Naive thymus-derived CD4-positive, alpha-beta T cell (primary cell): ENCODE measurements at places on chromosomes 4 and X.

- no peak overlapping the region for H3K27ac ChIP-seq
- no peaks in the 10 kb centered on the region for H3K36me3 ChIP-seq
Measured at GRCh38 chrX:71256856-71257255, 2.9 kb upstream of the ZMYM3 start.

DNA sequence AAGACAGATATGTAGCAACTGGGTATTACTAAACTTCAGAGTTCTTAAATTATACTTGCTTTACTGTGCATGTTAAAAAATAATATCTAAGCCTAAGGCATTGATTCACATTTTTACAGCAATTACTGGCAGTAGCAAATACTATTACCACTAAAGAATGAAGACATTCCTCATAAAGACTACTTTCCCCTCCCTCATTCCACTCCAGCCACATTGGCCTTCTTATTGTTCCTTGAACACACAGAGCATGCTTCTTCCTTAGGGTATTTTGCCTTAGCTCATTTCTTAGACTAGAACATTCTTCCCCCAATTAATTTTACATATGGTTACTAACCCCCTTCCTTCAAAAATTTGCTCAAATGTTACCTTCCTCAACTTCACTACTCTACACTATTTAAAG lies 717.0 kb downstream of the CCSER1 start:
- no peaks in the 10 kb centered on the region for H3K36me3 ChIP-seq
- H3K27me3 ChIP-seq: no peaks in the 10 kb centered on the region
- H3K27ac ChIP-seq: no peak overlapping the region
- H3K4me1 ChIP-seq: no peaks in the 10 kb centered on the region

- peaks cover 5% of the 10 kb centered on the region for H3K4me1 ChIP-seq
- no peaks in the 10 kb centered on the region for H3K36me3 ChIP-seq
- H3K27ac ChIP-seq: peak overlapping the region; percentile 54
- peak; percentile 4 for DNase-seq
- no peaks in the 10 kb centered on the region for H3K27me3 ChIP-seq
- peak overlapping the region; percentile 86 for H3K4me3 ChIP-seq
Measured at GRCh38 chr4:142845293-142846107, 601 bp downstream of the INPP4B start.

DNA sequence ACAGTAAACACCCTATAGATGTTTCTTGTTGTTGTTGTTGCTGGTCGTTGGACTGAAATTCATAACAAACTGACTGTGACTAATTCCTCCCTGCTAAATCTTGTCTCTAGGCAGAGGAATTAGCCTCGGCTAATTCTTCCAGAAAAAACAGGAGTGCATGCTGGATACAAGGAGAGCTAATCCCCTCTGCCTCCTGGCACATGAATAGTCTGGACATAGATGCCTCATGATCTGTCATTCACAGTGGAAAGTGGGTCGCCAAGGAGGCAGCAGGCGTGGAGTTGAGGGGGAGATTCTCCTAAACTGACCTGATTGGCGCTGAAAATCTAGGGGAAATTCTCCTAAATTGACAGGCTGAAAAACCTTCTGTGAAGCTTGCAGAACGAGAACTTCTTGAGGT lies 220.1 kb downstream of the DCTD start:
- H3K36me3 ChIP-seq: no peaks in the 10 kb centered on the region
- no peaks in the 10 kb centered on the region for H3K4me1 ChIP-seq
- no peak overlapping the region for H3K4me3 ChIP-seq
- H3K27ac ChIP-seq: no peak overlapping the region

GRCh38 chr4:24470666-24471485 lies 113.5 kb downstream of the DHX15 start:
- no peaks in the 10 kb centered on the region for H3K27me3 ChIP-seq
- peaks cover 6% of the 10 kb centered on the region for H3K4me1 ChIP-seq
- peak overlapping the region; percentile 41 for H3K4me3 ChIP-seq
- peak; percentile 58 for DNase-seq
- H3K36me3 ChIP-seq: no peaks in the 10 kb centered on the region
- no peak overlapping the region for H3K27ac ChIP-seq

DNA sequence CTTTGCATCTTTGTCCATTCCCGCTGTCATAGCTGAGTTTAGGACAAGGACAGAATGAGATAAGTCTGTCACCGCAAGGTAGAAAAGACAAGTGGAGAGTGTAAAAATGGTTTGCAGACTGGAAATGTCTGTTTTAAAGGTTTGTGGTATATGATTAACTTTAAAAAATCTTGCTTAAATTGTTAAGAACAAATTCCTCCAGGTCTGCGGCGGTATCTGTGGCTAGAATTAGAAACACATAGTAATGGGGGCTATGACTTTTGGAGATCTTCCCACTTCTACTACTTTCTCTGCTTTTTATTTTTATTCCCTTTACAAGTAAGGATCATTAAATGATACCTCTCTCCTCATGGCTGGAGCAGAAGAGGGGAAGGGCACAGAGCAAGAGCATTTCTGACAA lies 92.2 kb downstream of the MID1IP1 start:
- no peaks in the 10 kb centered on the region for H3K27me3 ChIP-seq
- peaks cover 6% of the 10 kb centered on the region for H3K4me1 ChIP-seq
- H3K36me3 ChIP-seq: no peaks in the 10 kb centered on the region

GRCh38 chrX:9072281-9072680 lies 38.4 kb upstream of the FAM9B start:
- no peak for DNase-seq
- H3K27me3 ChIP-seq: no peaks in the 10 kb centered on the region
- no peaks in the 10 kb centered on the region for H3K4me1 ChIP-seq
- no peaks in the 10 kb centered on the region for H3K36me3 ChIP-seq
- H3K27ac ChIP-seq: no peak overlapping the region
- H3K4me3 ChIP-seq: no peak overlapping the region

GRCh38 chrX:10120331-10120730 lies 36.4 kb upstream of the CLCN4 start:
- H3K4me3 ChIP-seq: no peak overlapping the region
- no peak overlapping the region for H3K27ac ChIP-seq
- no peak for DNase-seq

GRCh38 chrX:122196343-122196742 lies 987.7 kb upstream of the GRIA3 start:
- no peaks in the 10 kb centered on the region for H3K36me3 ChIP-seq
- no peak for DNase-seq
- H3K27ac ChIP-seq: no peak overlapping the region
- no peaks in the 10 kb centered on the region for H3K27me3 ChIP-seq

DNA sequence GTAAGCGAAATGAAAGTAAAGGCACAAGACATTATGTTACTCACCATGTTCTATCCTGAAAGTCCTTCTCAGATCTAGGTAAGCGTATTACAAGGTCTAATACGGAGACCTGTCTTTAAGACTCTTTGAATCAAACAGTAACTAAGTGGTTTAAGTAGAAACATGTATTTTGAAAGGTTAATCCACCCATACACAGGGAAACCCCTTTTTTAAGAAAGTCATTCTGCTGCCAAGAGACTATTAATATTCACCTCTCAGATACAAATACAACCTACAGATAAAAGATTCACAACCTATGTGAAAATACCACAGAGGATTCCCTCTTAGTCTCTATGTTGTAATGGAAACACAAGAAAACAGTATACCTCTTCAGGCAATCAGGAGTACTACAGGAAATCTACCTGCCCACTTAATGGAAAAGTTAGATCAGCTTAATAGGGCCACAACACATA lies 63.2 kb upstream of the TNIP3 start:
- peak overlapping the region; percentile 34 for H3K4me3 ChIP-seq
- no peaks in the 10 kb centered on the region for H3K27me3 ChIP-seq
- DNase-seq: no peak
- peaks cover 11% of the 10 kb centered on the region for H3K4me1 ChIP-seq

- H3K27ac ChIP-seq: no peak overlapping the region
- DNase-seq: no peak
- H3K4me3 ChIP-seq: no peak overlapping the region
Measured at GRCh38 chrX:139204898-139205667, 325.5 kb upstream of the F9 start.

DNA sequence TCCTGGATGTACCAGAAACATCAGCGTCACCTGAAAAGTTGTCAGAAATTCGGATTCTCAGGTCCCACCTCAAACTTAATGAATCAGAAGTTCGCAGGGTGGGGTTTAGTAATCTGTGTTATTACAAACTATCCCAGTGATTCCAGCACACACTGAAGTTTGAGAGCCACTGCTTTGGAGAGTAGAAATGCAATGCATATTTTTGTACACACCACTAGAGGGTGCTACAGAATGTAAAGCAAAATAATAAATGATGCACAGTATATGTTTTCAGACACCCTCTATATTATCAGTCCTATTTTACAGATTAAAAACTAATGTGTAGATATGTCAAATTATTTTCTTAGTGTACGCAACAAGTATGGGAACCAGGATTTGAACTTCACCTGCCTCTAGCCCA lies 2.4 kb upstream of the MORF4L2 start:
- H3K36me3 ChIP-seq: peaks cover 4% of the 10 kb centered on the region
- H3K27ac ChIP-seq: no peak overlapping the region
- DNase-seq: no peak
- H3K4me1 ChIP-seq: peaks cover 4% of the 10 kb centered on the region
- no peak overlapping the region for H3K4me3 ChIP-seq
- no peaks in the 10 kb centered on the region for H3K27me3 ChIP-seq

DNA sequence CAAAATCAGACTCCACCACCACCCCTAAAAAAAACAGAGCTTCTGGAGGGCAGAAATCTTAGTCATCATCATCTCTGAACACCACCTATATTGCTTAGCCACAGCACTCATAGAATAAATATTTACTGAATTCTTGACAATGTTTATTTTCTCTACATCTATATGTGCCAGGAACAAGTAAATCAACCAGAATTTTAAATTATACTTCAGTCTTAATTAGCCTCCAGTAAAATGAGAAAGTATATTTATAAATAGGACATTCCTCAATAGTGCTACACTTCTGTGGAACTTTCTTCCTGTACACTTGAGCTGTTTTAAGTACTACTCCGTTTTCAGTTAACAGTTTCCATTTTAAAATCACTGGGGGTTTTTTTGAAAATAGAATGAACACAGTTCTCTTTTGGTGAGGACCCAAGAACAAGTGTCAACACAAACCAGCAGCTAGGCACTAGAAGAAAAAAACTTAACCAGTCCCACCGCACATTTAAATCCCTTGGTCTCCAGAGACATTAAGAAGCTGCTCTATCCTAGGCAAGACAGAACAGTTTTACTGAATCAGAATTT lies 25.5 kb downstream of the SMIM14 start:
- H3K4me1 ChIP-seq: no peaks in the 10 kb centered on the region
- no peak overlapping the region for H3K27ac ChIP-seq
- no peak overlapping the region for H3K4me3 ChIP-seq
- no peaks in the 10 kb centered on the region for H3K27me3 ChIP-seq

GRCh38 chrX:136780763-136781162 lies at the start of gene ARHGEF6:
ARHGEF6 (minus strand) TSS chrX:136780932; CDS start chrX:136780882, 50 bp downstream.
- peak within 1 kb of the TSS; percentile 77 for H3K4me3 ChIP-seq
- H3K27me3 ChIP-seq: no peaks in the 10 kb centered on the region
- H3K36me3 ChIP-seq: no peaks in the 10 kb centered on the region
- H3K27ac ChIP-seq: peak within 1 kb of the TSS; percentile 80
- DNase-seq: peak; percentile 44

DNA sequence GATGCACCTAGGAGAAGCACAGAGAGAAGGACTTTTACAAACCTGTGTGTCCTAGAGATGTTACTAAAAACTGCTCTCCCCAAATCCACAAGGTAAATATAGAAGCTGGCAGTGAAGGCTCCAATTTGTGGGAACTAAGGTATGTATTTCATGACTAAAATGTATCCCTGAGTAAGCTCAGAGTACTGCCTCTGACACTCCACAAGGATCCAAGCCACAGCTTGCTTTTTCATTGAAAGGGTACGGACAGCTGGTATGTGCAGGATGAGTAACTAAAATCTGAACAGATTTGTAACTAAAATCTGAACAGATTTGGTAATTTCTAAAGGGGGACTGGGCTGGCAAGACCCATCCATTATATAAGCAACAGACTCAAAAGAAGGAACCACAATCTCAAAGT lies 187.6 kb downstream of the DCLK2 start:
- peaks cover 3% of the 10 kb centered on the region for H3K36me3 ChIP-seq
- no peak for DNase-seq
- H3K4me1 ChIP-seq: no peaks in the 10 kb centered on the region
- H3K27ac ChIP-seq: no peak overlapping the region
- no peaks in the 10 kb centered on the region for H3K27me3 ChIP-seq

DNA sequence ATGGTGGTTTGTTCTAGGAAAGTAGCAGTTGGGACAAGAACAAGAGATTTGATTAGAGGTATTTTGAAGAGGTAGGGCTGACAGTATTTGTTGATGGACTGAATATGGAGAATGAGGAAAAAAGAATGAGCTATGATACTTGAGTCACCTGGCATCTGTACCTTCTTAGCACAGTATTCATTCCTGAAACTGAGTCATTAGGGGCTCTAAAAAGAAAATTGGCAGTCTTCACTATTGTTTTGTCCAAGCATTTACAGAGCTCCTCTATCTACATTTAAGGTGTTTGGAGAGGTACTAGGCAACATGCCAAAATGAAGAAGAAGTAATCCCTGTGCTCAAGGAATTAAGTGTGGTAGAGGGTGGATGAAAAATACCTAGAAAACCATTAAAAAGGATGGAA lies 165.8 kb downstream of the SHROOM4 start:
- H3K27ac ChIP-seq: no peak overlapping the region
- no peak overlapping the region for H3K4me3 ChIP-seq
- H3K27me3 ChIP-seq: no peaks in the 10 kb centered on the region
- H3K4me1 ChIP-seq: no peaks in the 10 kb centered on the region
- no peak for DNase-seq

- H3K36me3 ChIP-seq: no peaks in the 10 kb centered on the region
- no peaks in the 10 kb centered on the region for H3K27me3 ChIP-seq
- no peak overlapping the region for H3K4me3 ChIP-seq
Measured at GRCh38 chrX:120428309-120428708, 40.8 kb downstream of the LAMP2 start.

GRCh38 chr4:96703265-96703664 lies 863.4 kb downstream of the PDHA2 start:
- no peaks in the 10 kb centered on the region for H3K36me3 ChIP-seq
- H3K27ac ChIP-seq: no peak overlapping the region
- no peak for DNase-seq

GRCh38 chr4:3364634-3365314 lies 72.0 kb downstream of the RGS12 start:
- H3K4me1 ChIP-seq: peaks cover 11% of the 10 kb centered on the region
- no peak overlapping the region for H3K4me3 ChIP-seq
- H3K27me3 ChIP-seq: no peaks in the 10 kb centered on the region
- no peak overlapping the region for H3K27ac ChIP-seq
- DNase-seq: no peak

- H3K4me3 ChIP-seq: no peak overlapping the region
- DNase-seq: no peak
- no peak overlapping the region for H3K27ac ChIP-seq
- H3K27me3 ChIP-seq: no peaks in the 10 kb centered on the region
- no peaks in the 10 kb centered on the region for H3K36me3 ChIP-seq
Measured at GRCh38 chr4:73281396-73281795, 22.8 kb upstream of the ANKRD17 start.

GRCh38 chrX:7446815-7447214 lies 298.9 kb upstream of the PUDP start:
- H3K36me3 ChIP-seq: no peaks in the 10 kb centered on the region
- DNase-seq: no peak
- no peaks in the 10 kb centered on the region for H3K27me3 ChIP-seq
- H3K4me1 ChIP-seq: no peaks in the 10 kb centered on the region
- no peak overlapping the region for H3K4me3 ChIP-seq

DNA sequence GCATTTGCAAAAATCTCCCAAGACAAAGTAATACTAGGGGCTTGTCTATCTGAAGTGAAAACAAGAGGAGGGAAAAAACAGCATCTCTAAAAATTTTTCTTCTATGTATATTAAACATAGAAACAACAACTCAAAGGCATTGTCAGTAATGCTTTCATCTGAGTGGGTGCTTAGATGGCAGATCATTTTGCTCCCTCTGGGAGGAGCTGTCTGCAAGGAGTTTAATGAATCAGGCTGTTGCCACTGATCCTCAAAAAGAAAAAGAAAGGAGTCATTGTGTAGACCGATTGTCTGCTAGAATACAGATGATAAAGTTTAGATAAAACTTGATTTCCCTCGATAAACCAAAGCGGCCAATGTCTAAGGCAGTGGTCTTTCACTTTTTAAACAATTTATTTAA lies 49.7 kb upstream of the KLHL8 start:
- no peaks in the 10 kb centered on the region for H3K36me3 ChIP-seq
- H3K4me3 ChIP-seq: no peak overlapping the region
- no peak for DNase-seq
